ENCODE measurements at places on chromosomes 2 and 18.

GRCh38 chr2:33420726-33421125 lies 55.7 kb upstream of the RASGRP3 start:
- no peak for DNase-seq
- H3K27me3 ChIP-seq: peaks cover 7% of the 10 kb centered on the region
- peaks cover 4% of the 10 kb centered on the region for H3K4me1 ChIP-seq
- no peak overlapping the region for H3K27ac ChIP-seq

DNA sequence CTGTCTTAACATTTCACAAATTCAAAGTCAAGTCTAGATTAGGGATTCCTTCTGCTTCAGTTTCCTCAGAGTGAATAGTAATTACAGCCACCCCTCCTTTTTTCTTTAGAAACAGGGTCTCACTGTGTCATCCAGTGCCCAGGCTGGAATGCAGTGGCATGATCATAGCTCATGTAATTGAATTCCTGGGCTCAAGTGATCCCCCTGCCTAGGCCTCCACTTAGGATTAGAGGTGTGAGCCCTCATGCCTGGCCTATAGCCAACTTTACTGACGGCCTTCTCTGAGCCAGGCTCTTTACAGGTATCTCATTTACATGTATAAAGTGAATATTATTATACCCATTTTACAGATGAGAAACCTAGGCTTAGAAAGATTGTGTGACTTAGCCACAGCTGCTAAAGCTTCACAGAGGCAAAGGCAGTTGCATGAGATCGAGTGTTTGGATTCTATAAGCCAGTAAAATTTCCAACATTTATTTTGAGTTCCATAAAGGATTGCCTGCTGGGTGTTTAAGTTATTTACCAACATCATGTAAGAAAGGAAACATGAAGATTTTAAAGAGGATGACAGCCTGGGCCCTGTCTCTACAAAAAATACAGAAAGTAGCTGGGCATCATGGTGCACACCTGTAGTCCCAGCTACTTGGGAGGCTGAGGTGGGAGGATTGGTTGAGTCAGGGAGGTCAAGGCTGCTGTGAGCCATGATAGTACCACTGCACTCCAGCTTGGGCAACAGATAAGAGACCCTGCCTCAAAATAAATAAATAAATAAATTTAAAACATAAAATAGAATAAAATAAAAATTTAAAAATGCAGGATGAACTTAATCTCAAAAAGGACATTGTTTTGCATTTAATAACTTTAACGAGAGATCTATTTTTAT lies 1.8 kb downstream of the ENOSF1 start:
- H3K4me3 ChIP-seq: peak overlapping the region; percentile 93
- H3K4me1 ChIP-seq: no peaks in the 10 kb centered on the region
- no peak for DNase-seq
- H3K36me3 ChIP-seq: peaks cover 11% of the 10 kb centered on the region

- peaks cover 22% of the 10 kb centered on the region for H3K27me3 ChIP-seq
- H3K27ac ChIP-seq: no peak overlapping the region
- no peaks in the 10 kb centered on the region for H3K36me3 ChIP-seq
- no peak for DNase-seq
- H3K4me3 ChIP-seq: no peak overlapping the region
- peaks cover 6% of the 10 kb centered on the region for H3K4me1 ChIP-seq
Measured at GRCh38 chr2:123768233-123768632, 256.9 kb upstream of the CNTNAP5 start.

GRCh38 chr2:88521445-88522073 lies 69.1 kb upstream of the FOXI3 start:
- H3K36me3 ChIP-seq: no peaks in the 10 kb centered on the region
- peaks cover 91% of the 10 kb centered on the region for H3K27me3 ChIP-seq
- no peak for DNase-seq
- H3K4me3 ChIP-seq: no peak overlapping the region

DNA sequence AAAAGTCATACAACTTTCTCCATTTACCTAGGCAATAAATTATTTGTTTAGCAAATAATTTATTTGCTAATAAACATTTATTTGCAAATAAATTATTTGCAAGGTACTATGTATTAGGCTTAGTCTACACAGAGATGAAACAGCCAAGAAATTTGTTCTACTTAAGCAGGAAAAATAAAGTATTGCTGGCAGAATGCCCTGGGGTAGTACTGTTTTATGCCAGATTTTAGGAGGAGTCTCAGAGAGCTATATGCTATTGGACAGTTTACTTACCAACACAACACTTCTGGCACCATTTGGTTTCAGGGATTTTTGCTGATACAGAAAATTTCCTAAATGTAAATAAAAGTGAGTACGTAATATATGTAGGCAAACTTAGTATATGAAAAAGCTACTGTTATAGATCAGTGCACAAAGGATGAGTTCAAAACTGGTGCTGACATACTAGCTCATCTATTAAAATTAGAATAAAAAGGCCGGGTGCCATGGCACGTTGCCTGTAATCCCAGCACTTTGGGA lies 23.2 kb upstream of the CDKL4 start:
- H3K4me3 ChIP-seq: no peak overlapping the region
- peaks cover 58% of the 10 kb centered on the region for H3K36me3 ChIP-seq
- H3K4me1 ChIP-seq: no peaks in the 10 kb centered on the region
- no peak for DNase-seq
- no peak overlapping the region for H3K27ac ChIP-seq

- no peak overlapping the region for H3K4me3 ChIP-seq
- peaks cover 81% of the 10 kb centered on the region for H3K36me3 ChIP-seq
- no peaks in the 10 kb centered on the region for H3K27me3 ChIP-seq
Measured at GRCh38 chr2:159728629-159729028, 16.3 kb downstream of the MARCHF7 start.

GRCh38 chr18:44851856-44852621 lies 171.4 kb downstream of the SETBP1 start:
- H3K27ac ChIP-seq: peak overlapping the region; percentile 77
- no peaks in the 10 kb centered on the region for H3K4me1 ChIP-seq
- no peak overlapping the region for H3K4me3 ChIP-seq
- no peaks in the 10 kb centered on the region for H3K36me3 ChIP-seq
- H3K27me3 ChIP-seq: no peaks in the 10 kb centered on the region

DNA sequence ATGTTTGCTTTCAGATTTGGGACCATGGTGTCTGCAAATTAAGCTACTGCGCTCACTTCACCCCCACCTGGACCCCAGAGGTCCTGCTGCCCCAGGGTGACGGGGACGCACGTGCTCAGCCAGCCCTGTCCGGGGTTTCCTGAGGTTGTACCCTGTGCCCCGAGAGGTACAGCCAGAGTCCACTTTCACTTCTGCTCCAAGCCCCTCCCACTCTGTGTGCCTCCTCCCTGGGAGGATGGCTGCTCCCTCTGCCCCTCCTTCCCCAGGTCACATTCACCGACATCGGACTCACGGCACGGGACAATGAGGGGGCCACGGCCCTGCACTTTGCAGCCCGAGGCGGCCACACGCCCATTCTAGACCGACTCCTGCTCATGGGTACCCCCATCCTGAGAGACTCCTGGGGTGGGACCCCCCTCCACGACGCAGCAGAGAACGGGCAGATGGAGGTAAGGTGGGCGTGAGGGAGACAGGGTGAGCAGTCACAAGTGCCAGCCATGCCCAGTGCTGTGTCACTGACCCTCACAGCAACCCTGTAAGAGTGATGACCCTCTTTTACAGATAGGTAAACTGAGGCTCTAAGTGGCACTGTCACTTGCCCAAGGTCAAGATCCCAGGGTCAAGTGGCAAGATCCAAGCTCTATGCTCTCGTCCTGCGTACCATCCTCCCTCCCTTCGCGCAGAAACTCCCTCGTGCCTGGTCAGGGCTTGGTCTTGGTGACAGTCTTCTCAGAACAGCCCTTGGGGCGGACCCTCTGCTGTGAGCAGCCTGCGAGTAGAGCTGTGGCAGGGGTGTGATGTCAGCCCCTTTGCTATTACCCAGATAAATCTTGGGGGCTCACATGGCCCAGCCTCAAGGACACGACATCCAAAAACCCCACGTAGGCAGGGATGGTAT lies 7.6 kb downstream of the ESPNL start:
- no peaks in the 10 kb centered on the region for H3K36me3 ChIP-seq
- H3K4me3 ChIP-seq: no peak overlapping the region
- H3K27me3 ChIP-seq: no peaks in the 10 kb centered on the region
- no peak overlapping the region for H3K27ac ChIP-seq

DNA sequence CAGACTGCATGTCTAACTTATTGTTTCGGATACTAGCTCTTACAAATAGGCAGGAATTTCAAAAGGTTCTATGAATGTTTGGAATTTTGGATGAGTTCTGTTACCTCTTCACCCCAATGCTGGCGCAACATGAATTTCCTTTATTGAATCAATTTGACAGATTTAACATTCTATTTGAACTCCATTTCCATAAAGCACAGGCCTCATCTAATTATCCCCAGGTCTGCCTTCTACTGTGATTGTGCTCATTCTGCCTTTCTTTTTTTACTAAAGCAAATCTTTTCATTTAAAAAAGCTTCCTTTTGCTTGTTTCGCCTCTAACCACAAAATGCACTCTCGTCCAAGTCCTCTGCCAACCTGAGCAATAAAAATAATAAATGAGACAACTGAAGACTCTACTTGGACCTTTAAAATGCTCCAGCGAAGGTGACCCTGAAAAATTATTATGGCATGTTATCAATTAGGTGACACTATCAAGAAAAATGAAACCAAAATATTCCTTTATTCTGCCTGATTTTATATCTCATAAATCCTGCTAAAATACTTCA lies 922.9 kb upstream of the FSHR start:
- no peaks in the 10 kb centered on the region for H3K36me3 ChIP-seq
- no peaks in the 10 kb centered on the region for H3K4me1 ChIP-seq
- no peak overlapping the region for H3K4me3 ChIP-seq
- no peak for DNase-seq
- H3K27ac ChIP-seq: no peak overlapping the region

GRCh38 chr2:130787841-130788240 lies 32.5 kb downstream of the AMER3 start:
- H3K4me1 ChIP-seq: no peaks in the 10 kb centered on the region
- no peak for DNase-seq
- H3K27ac ChIP-seq: no peak overlapping the region
- no peak overlapping the region for H3K4me3 ChIP-seq
- no peaks in the 10 kb centered on the region for H3K27me3 ChIP-seq

DNA sequence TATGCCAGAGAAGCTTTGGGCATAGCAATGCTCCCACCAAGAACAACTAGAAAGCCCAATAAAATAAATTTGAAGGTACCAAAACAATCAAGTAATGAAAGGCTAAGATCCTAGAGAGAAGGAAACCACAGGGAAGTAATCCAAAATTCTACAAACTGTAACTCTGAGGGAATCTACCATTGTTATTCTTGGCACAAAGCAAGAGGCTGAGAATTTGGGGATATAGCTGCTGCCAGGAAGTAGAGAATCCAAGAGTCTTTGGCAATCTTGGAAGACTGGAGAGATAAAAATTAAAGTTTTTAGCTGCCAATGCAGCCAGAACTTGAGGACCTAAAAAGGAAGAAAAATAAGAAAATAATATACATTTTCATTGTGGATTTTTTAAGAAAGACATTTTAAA lies 68.5 kb downstream of the PIGN start:
- no peaks in the 10 kb centered on the region for H3K36me3 ChIP-seq
- no peak overlapping the region for H3K27ac ChIP-seq
- DNase-seq: no peak
- no peaks in the 10 kb centered on the region for H3K4me1 ChIP-seq
- H3K27me3 ChIP-seq: no peaks in the 10 kb centered on the region
- no peak overlapping the region for H3K4me3 ChIP-seq

DNA sequence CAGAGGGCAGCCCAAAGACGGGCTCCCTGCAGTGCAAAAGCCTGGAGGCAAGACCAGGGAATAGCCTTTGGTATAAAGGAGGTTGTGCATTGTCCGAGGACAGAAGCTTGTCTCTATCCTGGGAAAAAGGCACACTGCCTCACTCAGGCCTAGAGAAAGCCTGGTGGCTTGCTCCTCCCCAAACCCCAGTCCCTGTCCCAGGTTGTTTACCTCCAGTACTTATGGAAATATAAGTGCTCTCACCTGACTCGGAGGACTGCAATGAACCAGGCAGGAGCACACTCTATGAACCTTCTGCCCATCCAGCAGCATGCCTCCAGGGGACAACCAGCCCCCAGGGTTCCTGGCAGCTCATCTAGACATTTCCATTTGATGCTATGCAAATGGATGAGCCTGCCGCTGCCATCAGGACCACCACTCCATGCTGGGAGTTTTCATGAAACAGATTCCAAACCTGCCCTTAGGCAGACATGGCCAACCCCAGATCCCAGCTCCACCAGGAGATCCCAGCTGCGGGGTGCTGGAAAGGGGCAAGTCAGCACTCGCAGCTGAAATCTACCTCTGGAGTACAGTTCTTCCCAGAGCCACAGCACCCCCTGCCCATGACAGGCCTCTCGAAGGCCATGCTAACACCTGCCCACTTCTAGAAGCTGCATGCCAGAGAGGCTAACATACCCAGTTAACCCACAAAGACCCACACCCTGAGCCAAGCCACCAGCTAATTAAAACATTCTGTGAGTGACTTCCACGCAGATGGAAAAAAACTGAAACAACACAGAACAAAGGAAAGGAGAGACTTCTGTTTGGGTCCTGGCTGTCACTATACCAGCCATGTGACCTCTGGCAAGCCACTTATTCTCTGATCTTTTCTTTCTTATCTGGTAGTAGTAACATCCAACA lies 101.7 kb downstream of the TTC32 start:
- H3K27ac ChIP-seq: no peak overlapping the region
- no peaks in the 10 kb centered on the region for H3K27me3 ChIP-seq
- DNase-seq: no peak
- no peaks in the 10 kb centered on the region for H3K36me3 ChIP-seq

- no peaks in the 10 kb centered on the region for H3K4me1 ChIP-seq
- peaks cover 48% of the 10 kb centered on the region for H3K36me3 ChIP-seq
- no peak overlapping the region for H3K4me3 ChIP-seq
- no peak for DNase-seq
Measured at GRCh38 chr2:42249284-42249683, 80.1 kb downstream of the EML4 start.

DNA sequence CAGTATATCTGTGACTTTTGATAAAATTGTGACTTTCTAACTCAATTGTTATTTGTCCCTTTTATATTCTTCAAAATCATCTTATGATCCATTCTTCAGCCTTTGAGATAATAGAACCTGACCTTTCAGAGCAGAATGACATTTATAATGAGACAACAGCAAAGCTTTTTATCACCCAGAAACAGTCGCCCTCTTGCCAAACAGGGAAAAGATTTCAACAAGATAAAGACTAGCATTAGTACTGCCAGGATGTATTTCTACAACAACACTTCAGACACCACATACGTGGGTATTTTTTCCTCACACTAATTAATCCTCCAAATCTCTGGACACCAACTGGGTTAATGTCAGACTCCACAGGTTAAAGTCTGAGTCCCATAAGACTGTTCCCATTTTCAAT lies 249.0 kb downstream of the ZNF804A start:
- no peak for DNase-seq
- H3K4me1 ChIP-seq: no peaks in the 10 kb centered on the region
- no peaks in the 10 kb centered on the region for H3K27me3 ChIP-seq
- no peak overlapping the region for H3K27ac ChIP-seq
- H3K36me3 ChIP-seq: no peaks in the 10 kb centered on the region
- H3K4me3 ChIP-seq: no peak overlapping the region
